Breast epithelium (tissue), 4 donors: ENCODE measurements at places on chromosomes 12 and 14. TPM values are rescaled to one million over a fixed set of nuclear protein-coding genes. Genes with fewer than 3 reads are reported as not detected.

Gene CKAP4
- 22.0 TPM for total RNA-seq

GRCh38 chr12:10540776-10541205 is 35.1 kb downstream of the EIF2S3B start:
- no peak for DNase-seq

Gene KERA
- not detected for total RNA-seq

Gene OGFOD2
- total RNA-seq, result 16.5 TPM

DNA sequence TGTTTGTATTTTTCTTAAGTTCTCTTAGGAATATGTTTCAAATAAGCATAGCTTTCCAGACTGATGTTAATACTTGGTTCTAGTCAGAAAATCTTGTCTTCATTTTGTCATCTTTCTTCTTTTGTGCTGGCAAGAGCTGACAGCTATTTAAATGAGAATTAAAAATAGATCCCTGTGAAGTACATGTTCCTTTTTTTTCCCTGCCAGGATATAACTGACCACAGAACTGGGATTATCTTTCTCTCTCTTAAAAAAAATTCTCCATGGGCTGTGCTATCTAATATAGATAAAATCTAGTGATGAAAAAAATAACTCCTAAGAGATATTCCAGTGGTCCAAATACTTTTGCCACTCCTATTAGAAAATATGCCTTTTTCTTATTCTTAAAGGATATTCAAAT is 163.4 kb downstream of the AKAP6 start:
- no peak for DNase-seq

DNA sequence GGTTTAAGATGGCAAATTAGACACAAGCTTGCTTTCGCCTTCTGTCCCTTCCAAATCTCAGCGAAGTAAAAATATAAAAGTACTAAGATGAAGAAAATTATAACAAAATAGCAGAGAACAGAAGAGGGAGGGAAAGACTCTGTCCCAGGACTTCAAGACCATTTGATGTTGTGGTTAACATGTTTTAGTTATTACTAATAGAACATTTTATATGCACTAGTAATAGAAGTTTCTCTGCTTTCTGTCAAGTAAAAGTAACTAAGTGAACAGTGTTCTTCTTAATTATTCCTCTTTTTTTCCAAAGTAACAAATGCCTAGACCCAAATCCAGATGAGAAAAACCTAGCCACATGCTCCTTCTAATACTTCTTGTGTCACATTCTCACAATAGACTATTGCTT is 85.1 kb upstream of the DAAM1 start:
- DNase-seq, result no peak

- DNase-seq, result no peak
Observed at GRCh38 chr14:81161088-81161487, 59.7 kb downstream of the GTF2A1 start.

- no peak for DNase-seq
Observed at GRCh38 chr14:91300283-91300895, 55.9 kb upstream of the GPR68 start.

DNA sequence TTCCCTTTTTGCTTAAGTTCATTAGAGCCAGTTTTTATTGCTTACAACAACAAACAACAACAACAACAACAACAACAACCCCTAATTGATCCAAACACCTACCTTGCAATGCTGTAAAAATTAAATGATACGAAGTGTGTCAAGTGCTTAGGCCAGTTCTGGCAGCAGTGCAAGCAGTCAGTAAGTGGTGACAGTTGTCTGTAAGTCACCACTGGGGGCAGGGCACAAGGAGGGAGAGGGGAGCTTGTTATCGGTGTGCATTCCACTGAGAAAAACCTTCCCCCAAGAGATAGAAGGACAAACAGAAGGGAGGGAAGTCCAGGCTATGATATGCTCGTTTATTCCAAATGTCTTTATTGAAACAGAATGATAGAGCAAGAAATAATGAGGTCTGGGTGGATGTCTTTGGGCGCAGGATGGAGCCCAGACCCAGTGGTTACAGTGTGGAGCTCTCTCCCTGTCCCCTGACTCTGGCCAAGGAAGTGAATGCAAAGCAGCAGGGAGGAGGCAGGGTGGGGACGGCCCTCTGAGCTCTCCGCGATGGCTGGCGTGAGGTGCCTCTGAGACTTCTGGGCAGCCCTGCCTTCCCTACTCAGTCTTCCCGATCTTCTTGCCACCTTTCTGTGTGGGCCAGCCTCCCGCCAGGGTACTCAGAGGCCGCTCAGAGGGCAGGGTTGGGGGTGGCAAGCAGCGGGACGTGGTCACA is 6.5 kb downstream of the SLC22A17 start:
- no peak for DNase-seq

GRCh38 chr12:56346675-56347074 is 8.0 kb downstream of the IL23A start:
- no peak for DNase-seq

GRCh38 chr12:15629761-15630160 is 159.4 kb downstream of the EPS8 start:
- DNase-seq, result no peak

GRCh38 chr12:122072031-122072970 is 6.3 kb upstream of the MLXIP start:
- DNase-seq, result no peak

DNA sequence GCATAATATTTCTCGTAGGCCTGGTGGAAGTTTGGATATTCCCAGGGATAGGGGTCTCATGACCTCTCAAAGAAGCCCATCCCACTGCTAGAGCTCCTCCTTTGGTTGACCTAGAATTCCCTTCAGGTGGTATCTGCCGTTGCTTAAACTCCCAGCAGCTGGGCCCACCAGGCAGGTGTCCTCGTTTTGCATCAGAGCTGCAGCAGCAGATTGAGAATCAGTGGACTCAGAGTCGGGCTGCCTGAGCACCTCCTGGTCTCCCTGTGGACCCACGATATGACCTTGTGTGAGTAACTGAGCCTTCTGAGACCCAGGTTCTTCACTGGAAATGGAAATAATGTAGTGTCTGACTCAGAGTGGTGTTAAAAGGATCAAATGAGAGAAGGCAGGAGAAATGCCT is 132.7 kb downstream of the PAPOLA start:
- DNase-seq, result no peak

DNA sequence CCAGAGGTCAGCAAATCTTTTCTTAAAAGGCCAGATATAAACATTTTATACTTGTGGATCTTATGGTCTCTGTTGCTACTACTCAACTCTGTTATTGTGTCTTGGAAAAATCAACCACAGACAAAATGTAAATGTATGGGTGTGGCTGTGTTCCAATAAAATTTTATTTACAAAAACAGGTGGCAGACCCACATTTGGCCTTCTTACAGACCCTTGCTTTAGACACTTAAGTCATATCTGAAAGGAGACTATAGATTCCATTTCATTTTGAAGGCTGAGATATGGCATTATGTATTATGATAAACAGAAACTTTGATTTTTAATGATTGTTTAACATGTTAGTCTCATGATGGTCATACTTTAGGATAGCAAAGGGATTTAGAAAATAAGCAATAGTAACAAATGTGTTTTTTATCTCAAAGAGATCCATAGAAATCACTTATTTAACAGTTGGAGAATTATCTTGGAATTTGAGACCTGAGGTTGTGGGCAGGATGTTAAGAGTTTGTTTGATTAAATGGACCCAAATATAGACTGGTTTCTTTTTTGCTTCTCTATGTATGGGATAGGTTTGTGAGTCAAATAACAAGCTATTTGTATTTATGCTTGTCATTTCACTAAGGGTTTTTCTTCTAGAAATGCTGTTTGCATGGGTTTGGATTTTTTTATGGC is 51.2 kb downstream of the PPFIBP1 start:
- no peak for DNase-seq

Gene TNFAIP2
- total RNA-seq, result 43.6 TPM

Gene SCNN1A
- 93.7 TPM for total RNA-seq

GRCh38 chr14:20438664-20439063 is 2.7 kb upstream of the KLHL33 start:
- no peak for DNase-seq

Gene PPM1H
- 13.5 TPM for total RNA-seq

Gene LMO3
- 16.5 TPM for total RNA-seq

GRCh38 chr12:26406813-26407212 is 211.4 kb downstream of the SSPN start:
- DNase-seq, result no peak

DNA sequence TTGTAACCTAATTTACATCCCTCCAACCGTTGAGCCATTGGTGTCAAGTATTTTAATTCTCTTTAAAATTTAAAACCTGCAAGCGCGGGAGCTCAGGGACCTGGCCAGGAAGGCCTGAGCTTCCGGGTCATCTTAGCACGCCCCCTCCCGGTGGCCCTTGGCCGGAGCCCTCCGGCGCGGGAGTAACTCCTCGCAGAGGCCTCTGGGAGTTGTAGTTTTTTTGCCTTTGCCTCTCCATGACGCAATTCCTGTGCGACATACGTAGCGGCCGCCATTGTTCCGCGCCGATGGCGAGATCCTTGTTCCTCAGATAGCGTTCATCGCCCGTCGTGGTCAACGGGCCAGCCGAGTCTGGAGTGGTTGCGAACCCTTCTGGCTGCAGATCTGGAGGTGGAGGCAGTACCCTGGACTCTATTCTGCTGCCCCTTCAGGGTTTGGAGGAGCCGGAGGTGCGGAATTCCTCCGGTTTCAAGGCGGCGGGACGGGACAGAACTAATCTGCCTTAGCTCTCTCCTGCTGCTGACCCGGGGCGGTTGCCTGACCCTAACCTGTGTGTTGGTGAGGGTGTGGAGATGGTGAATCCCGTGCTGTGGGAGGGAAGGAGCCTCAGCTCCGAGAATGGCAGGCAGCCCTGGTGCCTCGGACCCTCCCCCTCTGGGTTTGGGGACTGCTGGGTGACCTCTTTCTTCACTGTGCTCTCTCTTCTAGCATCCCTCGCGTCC is at the start of gene ZNF268:
TSS of gene ZNF268 (plus strand) at position 258 of the 722 bp plus-strand sequence. CDS start 503 bp downstream, outside the sequence.
- peak; percentile 88 for DNase-seq

- no peak for DNase-seq
Observed at GRCh38 chr14:100298551-100299237, 7.5 kb downstream of the SLC25A29 start.

DNA sequence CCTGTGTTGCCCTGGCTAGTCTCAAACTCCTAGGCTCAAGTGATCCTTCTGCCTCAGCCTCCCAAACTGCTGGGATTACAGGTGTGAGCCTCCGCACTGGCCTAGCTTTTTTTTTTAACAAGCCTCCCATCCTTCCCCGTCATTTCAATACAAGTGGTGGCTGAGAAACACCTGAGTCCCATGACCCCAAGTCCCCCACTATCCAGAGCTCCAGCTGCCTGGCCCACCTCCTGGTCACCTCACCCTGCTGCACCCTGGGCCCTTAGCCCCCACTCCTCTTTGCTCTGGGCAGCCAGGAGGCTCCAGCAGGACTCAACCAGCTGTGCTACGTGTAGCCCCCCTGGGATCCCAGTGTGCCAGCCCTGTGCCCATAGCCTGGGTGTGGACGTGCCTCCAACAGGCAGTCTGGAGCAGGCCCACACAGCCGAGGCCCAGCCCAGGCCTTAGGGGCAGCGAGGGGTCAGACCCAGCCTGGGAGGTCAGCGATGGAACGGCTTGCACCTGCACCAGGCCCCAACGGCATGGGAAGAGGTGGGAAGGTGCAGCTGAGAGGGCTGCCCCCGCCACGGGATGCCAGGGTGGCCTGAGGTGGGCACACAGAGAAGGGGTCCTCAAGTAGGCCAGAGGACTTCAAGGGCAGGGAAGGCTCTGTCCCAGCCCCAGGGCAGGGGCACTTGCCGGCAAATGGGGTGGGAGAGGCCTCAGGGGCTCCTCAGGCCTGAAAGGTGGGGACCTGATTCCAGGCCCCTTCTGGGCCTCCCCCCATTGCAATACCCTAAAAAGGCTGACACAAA is 6.5 kb downstream of the AHNAK2 start:
- no peak for DNase-seq

Gene MGP
- total RNA-seq, result 5,040 TPM

DNA sequence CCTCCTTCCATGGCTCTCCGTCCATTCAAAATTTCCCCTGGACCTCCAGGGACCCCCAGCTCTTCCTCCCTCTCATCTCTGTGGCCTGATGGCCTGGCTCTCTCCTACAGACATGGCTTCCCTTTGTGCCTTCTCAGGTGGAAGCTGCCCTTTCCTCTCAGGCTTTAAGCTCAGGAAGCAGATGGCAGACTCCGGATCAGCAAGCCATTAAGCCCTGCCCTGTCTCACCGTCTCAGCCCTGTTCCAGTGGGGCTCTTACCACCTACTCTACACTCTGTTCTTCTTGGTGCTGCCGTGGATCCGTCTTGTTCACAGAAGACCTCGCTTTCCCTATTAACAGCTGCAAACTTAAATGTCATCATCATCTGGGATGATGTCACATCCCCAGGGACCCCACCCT is 33.1 kb downstream of the NPC2 start:
- DNase-seq, result no peak

GRCh38 chr12:110002676-110003515 is 3.7 kb downstream of the ANKRD13A start:
- DNase-seq, result no peak

GRCh38 chr12:41437563-41437962 is 249.4 kb downstream of the PDZRN4 start:
- DNase-seq, result no peak

Gene ALDH2
- total RNA-seq, result 433 TPM

Gene GRIP1
- 6.3 TPM for total RNA-seq

DNA sequence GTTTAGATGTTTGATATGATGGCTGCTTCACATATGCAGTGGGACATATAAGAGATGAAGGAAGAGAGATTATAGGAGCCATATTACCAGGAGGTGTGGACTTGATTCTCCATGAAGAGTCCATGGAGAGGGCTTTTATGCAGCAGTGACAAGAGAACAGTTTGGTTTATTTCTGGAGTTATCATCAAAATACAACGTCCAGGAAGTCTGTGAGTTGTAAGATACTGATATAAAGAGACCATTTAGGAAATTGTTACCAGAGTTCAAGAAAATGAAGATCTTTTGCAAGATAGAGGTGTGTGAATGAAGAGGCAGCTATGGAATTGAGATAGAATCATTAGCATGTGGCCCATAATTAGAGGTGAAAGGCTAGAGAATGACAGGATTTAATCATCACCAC is 431.7 kb downstream of the NPAS3 start:
- DNase-seq, result no peak

Gene ANKRD9
- 10.4 TPM for total RNA-seq

Gene AMN
- 0.88 TPM for total RNA-seq

GRCh38 chr14:105971593-105972500 is 445.5 kb downstream of the TMEM121 start:
- DNase-seq, result no peak

Gene GPRC5A
- total RNA-seq, result 21.6 TPM

Gene GYS2
- 11.4 TPM for total RNA-seq

Gene FBXW8
- total RNA-seq, result 16.4 TPM

GRCh38 chr12:71360013-71360412 is 79.6 kb upstream of the LGR5 start:
- no peak for DNase-seq

GRCh38 chr14:22375321-22375930 is 213.6 kb downstream of the DAD1 start:
- DNase-seq, result no peak

- DNase-seq, result no peak
Observed at GRCh38 chr14:90168425-90169105, 87.8 kb upstream of the PSMC1 start.

- no peak for DNase-seq
Observed at GRCh38 chr12:120775862-120776552, 50.4 kb downstream of the ACADS start.

Gene SMIM41
- not detected for total RNA-seq
